ENCODE measurements at places on chromosomes 16 and 17.

DNA sequence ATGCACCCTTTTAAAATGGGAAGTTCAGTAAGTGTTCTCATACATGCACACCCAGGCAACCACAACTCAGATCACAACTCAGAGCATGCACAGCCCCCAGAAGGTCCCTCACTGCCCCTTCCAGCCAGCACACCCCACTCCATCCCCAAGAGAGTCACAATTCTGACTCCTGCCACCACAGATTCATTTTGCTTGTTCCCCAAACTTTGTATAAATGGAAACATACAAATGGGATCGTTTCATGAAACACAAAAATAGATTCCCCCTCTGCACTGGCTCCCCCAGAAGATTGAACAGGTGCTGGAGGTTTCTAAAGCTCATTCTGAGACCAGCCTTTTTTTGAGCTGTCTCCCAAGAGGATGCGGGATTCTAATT, 3.3 kb upstream of the TNFRSF13B start:
- no peak for DNase-seq

DNA sequence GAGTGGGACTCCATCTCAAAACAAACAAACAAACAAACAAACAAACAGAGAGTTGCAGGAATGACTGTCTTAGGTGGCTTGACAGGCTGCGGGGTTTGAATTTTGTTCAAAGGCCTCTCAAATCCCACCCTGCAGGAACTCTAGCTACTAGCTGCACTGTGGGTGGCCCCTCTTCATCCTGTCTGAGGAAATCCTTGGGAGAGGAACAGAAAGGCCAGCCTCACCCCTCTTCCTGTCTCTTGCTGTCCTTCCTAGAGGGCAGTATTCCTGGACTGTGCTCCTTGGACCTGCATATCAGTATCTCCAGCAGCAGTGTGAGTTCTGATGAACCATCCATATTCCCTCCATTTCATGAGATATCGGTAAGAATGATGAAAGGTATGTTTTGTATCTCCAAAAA, 2.0 kb upstream of the CCDC92B start:
- DNase-seq: no peak

DNA sequence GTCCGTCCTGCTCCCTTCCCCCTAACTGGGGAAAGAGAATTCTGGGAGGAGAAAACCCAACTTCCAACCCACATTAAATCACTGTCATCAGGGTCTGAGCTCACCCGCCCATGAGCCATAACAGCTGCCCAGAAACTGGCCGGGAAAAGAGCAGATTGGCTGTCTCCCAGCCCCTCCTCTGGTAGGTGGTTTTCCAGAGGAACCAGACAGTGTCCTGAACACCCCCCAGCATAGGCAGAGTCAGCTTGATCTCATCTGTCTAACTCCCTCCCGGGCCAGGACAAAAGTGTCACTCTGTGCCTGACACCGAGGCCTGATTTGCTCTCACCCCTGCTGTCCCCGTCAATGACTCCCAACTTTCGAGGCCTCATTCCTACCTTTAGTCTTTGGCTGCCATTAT, 197.0 kb downstream of the AXIN2 start:
- DNase-seq: no peak

DNA sequence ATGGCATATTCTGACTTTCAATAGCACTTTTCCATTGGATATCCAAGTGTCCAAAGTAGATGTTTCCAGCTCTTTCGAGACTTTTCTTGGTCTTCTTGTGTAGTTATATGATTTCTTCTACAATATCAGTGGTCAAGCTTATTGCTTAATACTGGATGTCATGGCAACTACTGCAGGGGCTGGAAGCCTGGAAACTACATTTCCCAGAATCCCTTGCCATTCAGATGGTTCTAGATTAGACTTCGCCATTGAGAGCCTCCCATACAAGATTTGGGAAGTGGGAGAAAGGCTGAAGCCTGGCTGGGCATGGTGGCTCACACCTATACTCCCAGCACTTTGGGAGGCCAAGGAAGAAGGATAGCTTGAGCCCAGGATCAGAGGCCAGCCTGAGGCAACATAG, 153.6 kb downstream of the C16orf95 start:
- no peak for DNase-seq

GRCh38 chr17:39581071-39581758, 26.5 kb downstream of the NEUROD2 start:
- no peak for DNase-seq

- no peak for DNase-seq
Measured at GRCh38 chr17:2271985-2272702, 31.4 kb downstream of the SMG6 start.

GRCh38 chr16:27458258-27458657, 56.3 kb downstream of the IL21R start:
- no peak for DNase-seq

GRCh38 chr17:10762037-10762436, 32.2 kb upstream of the TMEM220 start:
- no peak for DNase-seq

- no peak for DNase-seq
Measured at GRCh38 chr17:38894276-38894675, 24.4 kb downstream of the LASP1 start.

DNA sequence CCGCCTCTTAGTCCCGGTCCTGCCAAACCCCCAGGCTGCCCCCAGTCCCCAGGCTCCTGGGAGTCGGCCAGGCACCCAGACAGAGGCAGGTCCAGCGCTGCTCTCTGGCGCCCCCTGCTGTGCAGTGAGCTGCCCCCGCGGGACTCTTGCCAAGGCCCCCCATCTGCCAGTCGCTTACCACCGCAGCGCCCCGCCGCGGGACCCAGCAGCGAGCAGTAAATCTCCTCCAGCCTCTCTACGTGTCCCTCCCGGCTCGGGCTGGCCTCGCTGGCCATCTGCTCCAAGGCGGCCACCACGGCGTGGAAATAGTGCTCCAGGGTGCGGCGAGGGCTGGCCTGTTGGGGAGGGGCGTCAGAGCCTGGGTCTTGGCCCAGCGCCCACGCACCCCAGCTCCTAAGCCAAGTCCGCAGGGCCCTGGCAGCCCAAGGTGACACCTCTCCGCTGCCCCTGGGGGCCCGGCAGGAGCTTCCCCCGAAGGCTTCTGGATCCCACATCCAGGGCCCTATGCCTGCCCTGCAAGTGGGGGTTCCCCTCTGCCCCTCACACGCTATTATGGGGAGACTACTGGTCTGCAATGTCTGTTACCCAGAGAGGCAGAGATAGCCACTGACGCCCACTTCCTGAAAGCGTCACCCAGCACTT, 33.7 kb upstream of the MFSD6L start:
- no peak for DNase-seq

GRCh38 chr17:58383892-58384462, 32.0 kb upstream of the SUPT4H1 start:
- DNase-seq: no peak

DNA sequence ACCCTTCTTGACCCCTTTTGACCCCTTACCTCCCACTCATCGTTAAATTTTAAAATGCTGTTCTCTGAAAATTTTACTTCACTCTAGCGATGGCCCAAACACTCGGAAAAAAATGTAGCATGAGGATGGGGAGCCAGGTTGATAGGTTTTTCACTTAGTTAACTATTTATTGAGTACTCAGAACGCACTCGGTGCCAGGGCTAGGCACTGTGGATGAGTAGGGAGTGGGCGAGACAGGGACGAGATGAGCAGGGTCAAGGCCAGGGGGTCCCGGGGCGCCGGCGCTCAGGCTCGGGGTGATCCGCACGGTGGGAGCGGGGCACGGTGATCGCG, 392 bp downstream of the ZSCAN32 start:
- no peak for DNase-seq

DNA sequence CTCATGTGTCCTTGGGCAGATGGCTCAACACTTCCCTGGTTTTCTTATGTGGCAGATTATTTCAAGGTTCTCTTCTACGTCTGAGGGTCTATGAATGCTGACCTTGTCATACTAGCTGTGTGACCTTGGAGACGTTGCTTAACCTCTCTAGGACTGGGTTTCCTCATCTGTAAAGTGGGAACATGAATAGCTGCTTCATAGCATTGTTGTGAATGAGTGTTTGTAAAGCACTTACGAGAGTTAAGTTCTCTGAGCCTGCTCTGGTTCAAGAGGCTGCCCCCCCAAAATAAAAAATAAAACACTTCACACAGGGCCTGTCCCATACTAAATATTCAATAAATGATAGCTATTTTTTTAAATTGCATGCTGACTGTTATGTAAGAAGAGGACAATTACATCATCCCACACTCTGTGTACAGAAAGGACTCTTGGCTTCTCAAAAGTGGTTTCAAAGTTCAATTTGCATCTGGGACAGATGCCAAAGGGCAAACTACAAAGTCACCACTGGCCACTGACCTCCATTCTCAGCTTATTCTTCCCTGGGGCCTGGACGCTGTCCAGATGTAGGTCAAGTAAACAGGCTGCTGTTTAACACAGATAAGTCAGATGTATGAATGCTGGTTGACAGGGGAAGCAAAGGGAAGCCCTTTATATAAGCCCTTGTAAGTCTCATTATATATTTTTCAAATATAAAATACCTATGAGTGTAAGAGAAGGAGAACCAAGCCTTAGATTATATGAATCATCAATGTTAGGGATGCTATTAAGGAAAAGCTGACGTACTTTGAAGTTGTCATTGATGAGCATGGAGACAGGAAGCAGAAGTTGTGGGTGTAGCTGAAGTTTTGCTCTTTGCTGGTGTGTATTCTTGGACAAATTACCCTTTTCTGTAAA, 15.4 kb upstream of the NDEL1 start:
- no peak for DNase-seq

DNA sequence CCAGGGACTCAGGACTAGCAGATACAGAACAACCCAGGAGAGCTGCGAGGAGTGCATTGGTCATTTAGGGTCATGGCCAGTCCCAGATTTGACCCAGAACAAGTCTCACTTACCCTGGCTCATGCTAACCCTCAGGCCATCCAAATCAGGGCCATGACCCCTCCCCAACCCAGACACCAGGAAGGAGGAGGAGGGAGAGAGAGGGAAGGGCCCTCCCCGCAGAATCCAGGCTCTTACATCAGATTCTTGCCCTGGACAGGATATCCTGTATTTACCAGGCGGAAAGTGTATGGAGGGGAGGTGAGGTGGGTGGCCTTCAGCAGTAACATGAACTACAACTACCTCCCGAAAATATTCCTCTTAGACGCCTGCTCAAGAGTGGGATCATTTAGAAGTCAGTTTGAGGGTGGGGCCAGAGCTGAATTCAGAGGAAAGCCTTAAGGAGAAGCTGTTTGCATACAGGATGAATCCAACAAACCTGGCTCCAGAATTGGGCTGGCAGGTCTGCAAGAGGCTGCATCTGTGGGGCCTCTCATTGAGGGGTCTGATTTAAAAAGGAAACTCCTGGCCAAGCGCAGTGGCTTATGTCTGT, 2.1 kb downstream of the VAT1 start:
- no peak for DNase-seq

DNA sequence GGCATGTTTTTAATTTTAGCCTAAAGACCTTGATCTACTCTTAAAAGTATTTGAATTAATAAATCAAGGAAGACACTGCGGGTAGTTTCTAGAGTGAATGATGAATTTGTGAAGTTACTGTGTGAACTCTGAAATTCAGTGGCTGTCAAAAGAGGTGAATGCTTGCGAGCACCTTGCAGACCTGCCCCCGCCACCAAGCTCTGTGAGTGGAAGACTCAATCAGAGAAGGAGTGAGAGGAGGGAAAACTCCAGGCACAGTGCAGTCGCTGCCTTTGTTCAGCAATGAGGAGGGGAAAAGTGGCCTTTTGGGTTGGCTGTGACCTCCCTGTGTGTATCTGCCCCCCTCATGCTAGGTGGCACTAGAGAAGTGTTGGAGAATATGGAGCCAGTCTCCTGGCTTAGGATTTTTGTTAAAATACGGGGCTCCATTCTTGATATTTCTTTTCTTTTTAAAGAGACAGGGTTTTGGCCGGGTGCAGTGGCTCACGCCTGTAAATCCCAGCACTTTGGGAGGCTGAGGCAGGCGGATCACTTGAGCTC, 53.0 kb downstream of the LDHD start:
- DNase-seq: no peak

DNA sequence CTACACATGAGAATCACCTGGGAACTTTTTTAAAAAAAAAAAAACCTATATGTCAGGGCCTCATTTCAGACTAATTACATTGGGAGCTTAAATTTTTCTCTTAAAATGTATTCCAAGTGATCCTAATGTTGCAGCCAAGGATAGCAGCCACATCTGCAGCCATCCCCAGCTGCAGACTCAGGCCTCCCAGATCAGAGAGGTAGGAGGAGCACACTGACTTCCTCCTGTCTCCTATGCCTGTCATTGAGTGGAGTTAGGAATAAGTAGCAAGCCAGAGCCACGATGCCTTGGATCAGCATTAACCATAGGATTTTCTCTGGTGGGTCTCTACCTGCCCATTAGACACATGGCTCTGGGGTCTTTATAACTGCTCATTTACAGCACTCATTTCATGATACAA, 463.5 kb downstream of the HS3ST4 start:
- no peak for DNase-seq

- no peak for DNase-seq
Measured at GRCh38 chr16:3149630-3150345, 15.0 kb downstream of the ZNF213 start.

DNA sequence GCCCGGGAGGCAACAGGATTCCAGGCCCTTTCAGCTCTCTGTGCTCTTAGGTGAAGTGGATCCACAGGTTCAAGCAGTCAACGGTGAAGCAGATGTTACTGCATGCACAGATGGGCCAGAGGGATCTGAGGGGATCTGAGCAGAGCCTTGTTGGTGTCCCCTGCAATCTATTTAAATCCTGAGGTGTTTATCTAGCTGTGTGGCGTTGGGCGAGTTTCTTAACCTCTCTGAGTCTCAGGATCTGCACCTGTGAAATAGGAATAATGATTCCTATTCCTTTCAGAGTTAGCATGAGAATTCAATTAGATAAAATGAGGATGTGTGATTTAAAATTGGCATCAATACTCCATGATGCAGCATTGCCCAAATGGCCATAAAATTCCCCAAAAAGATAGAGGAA, 237.3 kb upstream of the CDH5 start:
- DNase-seq: no peak

- DNase-seq: no peak
Measured at GRCh38 chr16:4200781-4201137, 41.1 kb downstream of the SRL start.

DNA sequence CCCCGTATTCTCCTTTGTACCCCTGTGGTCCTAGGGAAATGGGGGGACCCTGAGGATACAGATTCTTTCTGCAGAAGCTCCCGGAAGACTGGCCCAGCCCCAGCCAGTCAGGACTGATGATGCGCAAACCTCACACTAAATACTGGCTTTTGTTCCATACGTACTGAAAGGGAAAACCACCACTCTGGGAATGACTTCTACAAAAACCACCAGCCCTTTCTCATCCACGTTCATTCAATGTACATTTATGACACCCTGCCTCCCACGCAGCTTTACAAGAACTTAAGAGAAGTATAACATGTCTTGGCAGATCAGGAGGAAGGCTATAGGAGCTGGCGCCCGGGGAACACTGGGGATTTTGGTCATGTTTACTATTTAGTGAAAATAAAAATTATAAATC, 70.6 kb downstream of the MARCHF10 start:
- DNase-seq: no peak

Measured in activated CD8-positive, alpha-beta memory T cell treated with anti-CD3 and anti-CD28 coated beads for 4 hours (primary cell).